CD8-positive, alpha-beta T cell (primary cell): ENCODE measurements at places on chromosomes 6 and 20. TPM values are rescaled to one million over a fixed set of nuclear protein-coding genes. Genes with fewer than 3 reads are reported as not detected.

Gene SCRT2
- not detected for total RNA-seq

Gene GFRAL
- total RNA-seq: not detected

Gene TNFRSF6B
- total RNA-seq: 2.0 TPM

Gene STK4
- 253 TPM for total RNA-seq

Gene LY6G6F
- total RNA-seq: not detected

Gene MYT1
- total RNA-seq: not detected

Gene HDGFL1
- not detected for total RNA-seq

Gene SNX3
- total RNA-seq: 40.7 TPM

Gene VIP
- not detected for total RNA-seq

Gene ZBTB12
- not detected for total RNA-seq

Gene MTHFD1L
- total RNA-seq: 9.6 TPM

Gene LY6G6C
- not detected for total RNA-seq

Gene CST1
- total RNA-seq: not detected

Gene ERGIC3
- total RNA-seq: 149 TPM

Gene HLA-DQB1
- total RNA-seq: 27.5 TPM

Gene PRSS16
- 0.58 TPM for total RNA-seq

Gene IRAK1BP1
- 1.0 TPM for total RNA-seq

Gene SLPI
- total RNA-seq: not detected

Gene NANP
- total RNA-seq: 2.2 TPM

Gene SLC35D3
- total RNA-seq: not detected

Gene CPNE5
- total RNA-seq: 0.33 TPM

Gene ELOVL5
- 79.1 TPM for total RNA-seq

Gene NHSL1
- total RNA-seq: not detected

Gene VWA7
- total RNA-seq: 1.2 TPM

Gene HEY2
- total RNA-seq: 0.33 TPM

Gene CTCFL
- not detected for total RNA-seq

Gene SLC32A1
- 0.16 TPM for total RNA-seq

Gene CALHM5
- not detected for total RNA-seq

Gene ANGPT4
- not detected for total RNA-seq

Gene LCA5
- not detected for total RNA-seq

Gene DEFB127
- total RNA-seq: not detected

Gene RSPH9
- total RNA-seq: not detected

Gene VGLL2
- total RNA-seq: not detected

Gene MOG
- total RNA-seq: not detected

Gene GTSF1L
- total RNA-seq: not detected

Gene PXMP4
- total RNA-seq: 2.8 TPM

Gene ENPP3
- total RNA-seq: 0.16 TPM

Gene EYA4
- not detected for total RNA-seq

Gene SLC25A27
- total RNA-seq: not detected

Gene IL17F
- total RNA-seq: not detected

Gene RGL2
- total RNA-seq: 28.8 TPM

Gene SLC17A2
- total RNA-seq: not detected

Gene ULBP3
- 1.5 TPM for total RNA-seq

Gene GNAS-AS1
- 0.28 TPM for total RNA-seq

Gene SERPINB6
- total RNA-seq: 41.7 TPM

Gene ARMH2
- 0.44 TPM for total RNA-seq

Gene RSPH3
- 0.52 TPM for total RNA-seq

Gene GABRR1
- not detected for total RNA-seq

Gene GLP1R
- not detected for total RNA-seq

Gene TP53TG5
- 0.31 TPM for total RNA-seq

Gene HRH3
- not detected for total RNA-seq
